ENCODE measurements at places on chromosomes 11 and 22.

DNA sequence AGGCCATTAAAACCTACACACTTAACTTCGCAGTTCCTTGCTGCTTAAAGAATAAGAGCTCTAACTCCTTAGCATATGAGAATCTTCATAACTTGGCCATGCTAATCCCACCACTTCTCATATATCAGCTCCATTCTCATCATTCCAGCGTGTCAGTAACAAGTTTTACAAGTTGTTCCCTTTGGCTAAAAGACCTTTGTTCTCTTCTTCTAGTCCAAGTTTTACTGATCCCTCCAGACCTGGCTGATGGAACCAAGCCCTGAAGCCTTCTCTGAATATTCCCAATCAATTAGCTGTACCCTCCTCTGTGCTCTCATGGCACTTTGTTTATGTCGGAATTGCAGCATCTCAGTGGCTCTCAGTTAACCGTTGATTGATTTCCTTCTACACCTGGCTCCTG is 35.8 kb downstream of the GAB2 start:
- no peak for DNase-seq

- no peak for DNase-seq
Measured at GRCh38 chr11:34851916-34852315, 64.3 kb downstream of the APIP start.

- DNase-seq, result no peak
Measured at GRCh38 chr22:44183287-44183588, 2.5 kb downstream of the PARVG start.

DNA sequence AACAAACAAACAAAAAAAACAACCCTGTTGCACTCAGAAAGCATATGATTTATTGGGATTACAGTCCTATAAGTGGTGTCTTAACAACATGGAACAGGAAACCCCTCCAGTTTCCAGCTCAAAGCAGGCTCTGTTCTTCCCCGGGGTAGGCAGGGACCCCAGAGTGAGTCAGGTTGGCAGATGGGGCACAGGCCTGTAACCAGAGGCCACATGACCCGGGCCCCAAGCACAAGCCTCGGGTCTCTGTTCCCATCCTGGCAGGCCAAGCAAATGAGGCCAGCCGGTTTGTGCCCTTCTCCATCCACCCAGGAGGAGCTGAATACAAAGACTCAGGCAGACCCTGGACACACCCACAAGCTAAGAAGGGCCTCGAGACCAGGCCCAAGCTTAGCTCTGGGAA is 75.8 kb downstream of the NAT10 start:
- DNase-seq, result no peak
